ENCODE measurements at places on chromosomes 1 and 21. TPM values are rescaled to one million over a fixed set of nuclear protein-coding genes. Genes with fewer than 3 reads are reported as not detected.

The IFFO2 gene
- polyA plus RNA-seq = 3.2 TPM

- no peaks in the 10 kb centered on the region for H3K27me3 ChIP-seq
- H3K4me3 ChIP-seq = peak overlapping the region; percentile 38
- H3K27ac ChIP-seq = no peak overlapping the region
- DNase-seq = no peak
These were observed 2.8 kb downstream of the DDOST start for GRCh38 chr1:20658166-20658915.

The GIPC2 gene
- polyA plus RNA-seq = 0.12 TPM

DNA sequence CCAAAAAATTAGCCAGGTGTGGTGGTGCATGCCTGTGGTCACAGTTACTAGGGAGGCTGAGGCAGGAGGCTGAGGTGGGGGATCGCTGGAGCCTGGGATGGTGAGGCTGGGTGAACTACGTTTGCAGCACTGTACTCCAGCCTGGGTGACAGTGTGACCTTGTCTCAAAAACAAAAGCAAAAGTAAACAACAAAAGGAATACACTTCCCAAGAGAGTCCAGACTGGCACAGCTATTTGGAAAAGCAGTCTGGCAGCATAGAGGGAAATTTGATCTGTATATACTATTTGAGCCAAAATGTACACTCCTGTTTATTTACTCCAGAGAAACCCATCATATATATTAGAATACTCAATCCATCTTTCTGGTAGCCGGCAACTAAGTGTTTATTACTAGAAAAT lies 107.0 kb upstream of the HMCN1 start:
- no peak overlapping the region for H3K27ac ChIP-seq
- H3K4me3 ChIP-seq = no peak overlapping the region
- no peaks in the 10 kb centered on the region for H3K4me1 ChIP-seq
- no peak for DNase-seq

- H3K27ac ChIP-seq = no peak overlapping the region
- no peaks in the 10 kb centered on the region for H3K27me3 ChIP-seq
- H3K4me3 ChIP-seq = no peak overlapping the region
- DNase-seq = no peak
- H3K4me1 ChIP-seq = peaks cover 16% of the 10 kb centered on the region
These were observed 11.4 kb downstream of the HP1BP3 start for GRCh38 chr1:20775700-20776099.

- H3K4me3 ChIP-seq = no peak overlapping the region
- H3K27me3 ChIP-seq = peaks cover 23% of the 10 kb centered on the region
- DNase-seq = no peak
- peaks cover 55% of the 10 kb centered on the region for H3K4me1 ChIP-seq
- H3K36me3 ChIP-seq = peaks cover 3% of the 10 kb centered on the region
These were observed 35.5 kb downstream of the EPHA2 start for GRCh38 chr1:16120407-16120806.

The ANXA9 gene
- not detected for polyA plus RNA-seq

The GBP6 gene
- polyA plus RNA-seq = 0.17 TPM
